ENCODE measurements at places on chromosomes 3 and 15.

- DNase-seq, result no peak
Measured at GRCh38 chr15:77010312-77010686, 15.4 kb downstream of the PSTPIP1 start.

DNA sequence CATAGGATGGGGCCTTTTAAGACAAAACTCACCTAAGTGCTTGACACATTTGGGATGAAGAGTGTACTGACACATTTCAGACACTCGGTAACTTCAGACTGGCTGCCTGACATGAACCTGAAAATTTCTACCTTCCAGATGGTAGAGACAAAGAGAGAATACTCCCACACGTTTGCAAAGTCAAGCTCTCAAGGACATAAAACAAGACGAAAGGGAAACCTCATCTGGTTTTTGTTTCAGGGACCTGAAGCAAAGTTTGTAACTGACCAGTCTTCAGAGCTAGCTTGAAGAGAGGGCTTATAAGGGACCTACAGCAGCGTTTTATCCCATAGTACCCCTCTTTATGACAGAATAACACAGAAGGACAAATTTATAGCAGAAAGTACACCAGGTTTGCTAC, 41.9 kb downstream of the ZNF621 start:
- no peak for DNase-seq

DNA sequence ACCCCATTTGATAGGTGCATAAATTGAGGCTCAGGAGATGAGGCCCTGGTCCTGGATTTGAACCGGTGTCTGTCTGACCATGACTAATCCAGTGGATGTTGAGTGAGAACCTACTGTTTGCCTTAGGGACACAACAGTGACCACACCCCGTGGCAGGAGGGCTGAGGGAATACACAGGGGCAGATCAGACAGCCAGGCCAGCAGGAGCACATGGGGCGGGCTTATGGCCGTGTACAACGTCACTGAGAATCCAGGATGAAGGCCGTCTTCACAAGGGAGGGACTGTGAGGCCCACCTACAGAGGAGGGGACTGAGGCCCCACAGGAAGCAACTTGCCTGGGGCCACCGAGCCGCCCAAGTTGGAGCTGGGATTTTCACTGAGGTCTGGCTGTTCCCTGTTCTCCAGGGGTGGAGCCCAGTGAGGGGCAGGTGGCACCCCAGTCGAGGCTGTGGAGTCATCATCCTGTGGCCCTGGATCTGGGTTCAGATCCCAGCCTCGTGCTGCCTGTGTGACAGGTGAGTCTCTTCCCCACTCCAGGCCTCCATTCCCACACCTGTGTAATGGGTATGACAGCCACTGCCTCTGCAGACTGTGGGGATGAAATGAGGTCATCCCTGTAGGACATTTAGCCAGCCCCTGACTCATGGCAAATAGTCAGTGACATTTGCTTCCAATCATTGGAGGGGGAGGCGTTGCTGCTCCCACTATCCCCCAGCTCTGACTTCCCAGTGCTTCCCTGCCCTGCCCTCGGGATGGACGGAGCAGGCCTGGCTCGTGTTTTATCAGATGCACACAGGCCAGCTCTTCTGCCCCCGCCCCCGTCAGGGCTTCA, 6.3 kb upstream of the PLXND1 start:
- no peak for DNase-seq

- no peak for DNase-seq
Measured at GRCh38 chr3:9198899-9199335, 50.5 kb downstream of the SRGAP3 start.

DNA sequence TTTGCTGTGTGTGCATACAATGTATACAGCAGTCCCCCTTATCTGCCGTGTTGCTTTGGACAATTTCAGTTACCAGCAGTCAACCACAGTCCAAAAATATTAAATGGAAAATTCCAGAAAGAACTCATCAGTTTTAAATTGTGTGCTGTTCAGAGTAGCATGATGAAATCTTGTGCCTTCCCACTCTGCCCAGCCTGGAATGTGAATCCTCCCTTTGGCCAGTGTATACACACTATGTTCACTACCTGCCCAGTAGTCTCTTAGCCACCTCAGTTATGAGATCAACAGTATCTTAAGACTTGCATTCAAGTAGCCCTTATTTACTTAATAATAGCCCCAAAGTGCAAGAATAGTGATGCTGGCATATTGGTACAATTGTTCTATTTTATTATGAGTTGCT, 133.6 kb upstream of the ABHD17C start:
- no peak for DNase-seq

DNA sequence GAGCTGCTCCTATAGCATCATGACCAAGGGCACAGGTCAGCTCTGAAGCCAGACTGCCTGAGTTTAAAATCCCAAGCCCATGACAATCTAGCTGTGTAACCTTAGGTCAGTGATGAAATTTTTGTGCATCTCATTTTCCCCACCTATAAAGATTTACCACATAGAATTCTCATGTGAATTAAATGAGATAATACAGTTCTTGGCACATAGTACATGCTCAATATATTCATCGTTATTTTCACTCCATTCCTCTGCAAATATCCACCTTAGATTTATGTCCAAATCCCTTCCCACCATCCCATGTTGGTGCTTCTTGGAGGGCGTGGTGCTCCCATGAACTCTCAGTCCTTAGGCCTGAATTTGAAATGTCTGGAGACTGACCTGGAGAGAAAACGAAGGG, 300.1 kb downstream of the TLE3 start:
- DNase-seq, result no peak

DNA sequence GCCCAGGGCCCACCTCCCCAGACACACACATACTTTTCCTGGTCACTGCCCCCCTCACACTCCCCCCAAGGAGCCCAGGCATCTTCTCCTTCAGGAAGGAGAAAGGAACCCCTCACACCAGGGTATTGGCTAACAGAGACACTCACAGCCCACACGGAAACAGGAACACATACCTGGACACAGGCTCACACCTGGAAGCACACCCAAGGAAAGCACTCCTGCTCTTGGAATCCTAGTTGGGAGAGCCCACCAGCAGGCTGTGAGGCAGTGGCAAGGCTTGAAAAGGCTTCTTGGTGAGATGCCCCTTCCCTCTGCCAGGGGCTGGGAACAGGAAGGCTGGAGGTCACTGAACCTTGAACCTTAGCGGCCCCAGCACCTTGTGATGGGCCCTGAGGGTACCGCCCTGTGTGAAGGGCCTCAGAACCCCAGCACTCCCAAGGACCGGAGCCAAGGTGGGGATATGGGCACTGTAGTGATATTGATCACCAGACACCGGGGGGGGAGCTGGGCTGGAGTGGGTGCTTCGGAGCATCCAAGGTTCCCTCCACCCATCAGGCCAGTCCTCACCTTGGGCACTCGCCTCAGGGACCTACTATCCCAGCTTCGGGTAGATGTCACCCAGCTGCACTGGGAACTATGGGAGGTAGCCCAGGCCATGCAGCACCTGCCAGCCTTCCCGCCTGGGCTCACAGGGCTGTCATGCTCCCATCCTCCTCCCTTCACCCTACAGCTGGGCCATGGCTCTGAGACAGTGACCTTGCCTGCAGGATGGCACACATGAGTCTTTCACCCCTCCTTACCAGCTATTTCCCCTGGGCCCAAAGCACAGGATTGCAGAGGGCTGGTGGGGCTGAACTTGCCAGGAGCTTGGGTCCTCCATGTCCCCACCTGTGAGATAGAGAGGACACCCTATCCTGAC, 16.4 kb downstream of the MYL3 start:
- DNase-seq, result no peak

GRCh38 chr3:45607790-45608189, 13.2 kb downstream of the LIMD1 start:
- no peak for DNase-seq

DNA sequence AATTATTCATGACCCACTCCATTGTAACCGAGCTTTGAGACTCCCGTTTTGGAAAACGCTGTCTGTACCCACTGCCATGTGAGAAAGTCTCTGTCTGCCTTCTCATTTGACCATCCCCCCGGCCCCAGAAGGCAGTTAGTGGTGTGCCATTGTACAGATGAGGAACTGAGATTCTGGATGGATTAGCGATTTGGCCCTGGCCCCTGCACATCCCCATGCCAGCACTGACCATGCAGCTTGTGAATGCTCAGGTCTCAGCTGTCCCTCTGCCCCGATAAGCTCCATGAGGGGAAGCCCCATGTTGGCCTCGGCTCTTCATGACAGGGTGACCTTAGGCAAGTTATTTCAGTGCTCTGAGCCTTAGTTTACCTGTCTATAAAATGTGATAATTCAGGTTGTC, 153.0 kb upstream of the SMAD3 start:
- no peak for DNase-seq

GRCh38 chr3:108629974-108630373, 40.5 kb downstream of the DZIP3 start:
- DNase-seq, result no peak

GRCh38 chr3:126132751-126133511, 47.5 kb downstream of the ALDH1L1 start:
- DNase-seq, result no peak

- no peak for DNase-seq
Measured at GRCh38 chr3:121436641-121437040, 109.1 kb downstream of the POLQ start.

DNA sequence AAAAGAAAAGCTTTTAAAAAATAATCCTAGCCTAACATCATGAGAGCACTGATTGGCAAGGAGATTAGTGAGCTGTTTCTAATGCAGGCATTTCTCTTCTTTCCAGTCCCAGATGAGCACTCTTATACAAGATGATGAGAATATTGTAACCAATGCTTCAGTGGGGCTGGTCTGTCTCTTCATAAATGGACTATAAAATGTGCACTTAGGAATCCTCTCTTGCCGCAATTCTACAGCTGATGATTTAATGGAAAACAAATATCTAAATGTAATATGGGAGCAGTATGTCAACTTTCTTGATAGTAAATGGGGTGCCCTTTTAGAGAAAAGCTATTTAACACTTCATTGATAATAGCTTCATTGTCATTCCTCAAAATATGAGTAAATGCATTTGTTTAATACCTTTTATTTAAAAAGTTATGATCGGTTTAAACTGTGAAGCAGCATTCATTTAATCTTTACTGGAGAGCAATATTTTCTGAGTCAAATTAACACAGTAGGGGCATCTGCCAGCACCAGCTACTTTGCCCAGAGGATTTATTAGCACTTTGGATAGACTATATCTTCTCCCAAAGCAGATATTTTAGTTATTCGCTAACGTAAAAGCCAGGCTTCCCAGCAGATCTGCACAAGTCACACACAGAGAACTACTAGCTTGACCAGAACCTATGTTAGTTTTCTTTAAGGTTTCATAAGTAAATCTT, 985.9 kb downstream of the DIPK2A start:
- DNase-seq, result no peak

- no peak for DNase-seq
Measured at GRCh38 chr3:156264771-156265170, 144.4 kb downstream of the KCNAB1 start.

DNA sequence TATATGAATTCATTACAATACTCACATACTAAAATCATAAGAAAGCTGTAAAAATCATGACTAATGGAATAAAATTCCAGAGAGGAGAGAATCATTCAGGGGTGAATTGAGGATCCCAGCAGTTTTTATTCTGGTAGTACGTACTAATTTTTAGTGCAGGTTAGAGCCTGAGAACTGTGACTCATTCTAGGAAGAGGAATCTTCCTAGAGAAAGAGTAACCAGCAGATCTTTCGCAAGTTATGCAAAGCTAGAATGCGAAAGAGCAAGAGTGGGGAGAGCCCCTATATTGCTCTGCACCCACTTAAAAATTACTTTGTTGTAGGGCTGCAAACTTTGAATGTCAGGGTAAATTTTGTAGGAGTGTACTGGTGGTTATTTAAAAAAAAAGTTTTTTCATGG, 303.6 kb upstream of the ARPP21 start:
- DNase-seq, result no peak

DNA sequence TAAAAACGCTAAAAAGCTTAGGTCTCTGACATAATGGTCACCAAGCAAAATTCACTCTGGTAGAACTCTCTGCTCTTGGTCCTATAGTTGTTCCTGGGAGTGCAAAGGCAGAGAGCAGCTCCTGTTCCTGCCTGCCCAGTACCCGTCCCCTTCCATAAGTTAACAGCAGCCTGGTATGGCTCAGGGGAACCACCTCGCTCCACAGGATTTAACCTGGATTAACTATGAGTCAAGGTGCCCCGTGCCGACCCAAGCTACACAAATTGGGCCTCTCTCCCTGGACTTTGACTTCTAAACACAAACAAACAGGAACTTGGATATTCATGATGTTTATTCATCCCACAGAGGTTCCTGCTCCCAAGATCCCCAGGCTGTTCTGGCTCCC, 32.1 kb downstream of the SCAP start:
- DNase-seq, result no peak

DNA sequence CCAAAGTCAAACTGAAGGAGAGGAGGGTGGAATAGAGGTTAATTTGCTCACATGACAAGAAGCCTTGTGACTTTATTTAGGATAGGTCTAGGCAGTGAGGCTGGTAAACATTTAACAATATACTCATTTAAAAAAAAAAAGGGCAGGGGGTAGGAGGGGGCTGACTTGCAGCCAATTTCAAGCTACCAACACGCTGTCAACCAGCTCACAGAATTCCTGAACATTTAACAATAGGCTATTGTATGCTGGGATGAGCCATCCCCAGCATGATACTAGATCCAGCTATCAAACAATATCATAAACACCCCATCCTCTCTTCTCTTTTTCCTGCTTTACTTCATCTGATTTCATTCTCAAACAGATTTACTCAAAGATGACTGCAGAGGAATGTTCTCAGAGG, 1096.3 kb upstream of the CFAP20DC start:
- no peak for DNase-seq

DNA sequence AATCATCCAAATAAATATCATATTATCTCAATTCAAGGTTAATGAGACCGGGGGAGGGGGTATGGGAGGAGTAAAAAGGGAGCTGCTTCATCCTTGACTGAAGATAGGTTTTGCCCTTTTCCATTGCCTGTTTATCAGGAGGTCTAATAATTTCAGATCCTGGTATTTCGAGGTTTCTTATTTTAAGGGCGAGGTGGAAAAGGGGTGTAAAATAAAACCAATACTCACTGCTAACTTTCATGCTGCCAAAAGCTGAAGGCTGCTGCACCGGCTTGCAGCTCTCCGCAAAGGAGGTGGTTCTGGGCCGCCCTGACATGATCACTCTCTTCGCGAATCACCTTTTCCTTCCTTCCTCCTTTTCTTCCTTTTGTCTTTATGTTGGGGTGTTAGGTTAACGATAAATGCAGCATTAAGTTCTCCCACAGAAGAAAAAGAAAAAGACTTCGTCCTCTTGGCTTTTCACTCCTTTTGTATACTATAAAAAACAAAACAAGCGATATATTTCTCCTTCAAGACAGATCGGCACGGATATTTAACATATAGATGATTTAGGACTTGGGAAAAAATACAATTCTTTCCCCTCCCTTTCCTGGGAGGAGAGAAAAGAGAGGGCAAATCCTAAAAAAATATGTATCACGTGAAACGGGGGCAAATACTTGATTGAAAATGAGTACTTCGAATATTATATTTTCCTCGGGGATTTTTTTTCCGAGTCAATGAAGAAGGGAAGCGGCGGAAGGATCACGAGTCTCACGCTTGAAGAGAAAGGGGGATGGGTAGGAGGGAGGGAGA, 932 bp downstream of the GSK3B start:
- DNase-seq, result no peak

- no peak for DNase-seq
Measured at GRCh38 chr3:192915304-192915703, 2.4 kb downstream of the MB21D2 start.

Data from T follicular helper cell (primary cell).